ENCODE measurements at places on chromosomes 3 and 15.

DNA sequence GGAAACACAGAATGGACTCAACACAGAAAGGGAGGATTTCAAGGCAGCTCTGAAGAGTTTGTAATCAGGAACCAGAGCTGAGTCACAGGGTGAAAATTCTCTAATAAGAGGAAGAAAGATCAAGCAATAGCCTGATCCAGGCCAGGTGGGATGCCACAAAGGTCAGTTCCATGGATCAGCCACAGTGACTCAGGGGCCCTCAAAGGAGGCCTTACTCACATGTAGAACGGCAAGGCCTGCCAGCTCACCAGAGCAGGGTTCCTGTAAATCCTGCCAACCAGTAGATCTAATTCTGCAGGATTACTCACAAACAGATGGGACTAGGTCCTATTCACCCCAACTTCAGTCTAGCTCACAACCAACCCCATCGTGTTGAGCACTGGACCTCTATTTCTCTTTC, 78.3 kb upstream of the PPP2R3A start:
- peak; percentile 24 for DNase-seq

GRCh38 chr3:13294442-13295351, 125.4 kb downstream of the NUP210 start:
- no peak for DNase-seq

GRCh38 chr15:40660686-40661085, 34.3 kb upstream of the RAD51 start:
- DNase-seq: no peak

GRCh38 chr3:197463279-197463678, 92.5 kb downstream of the BDH1 start:
- peak; percentile 52 for DNase-seq

DNA sequence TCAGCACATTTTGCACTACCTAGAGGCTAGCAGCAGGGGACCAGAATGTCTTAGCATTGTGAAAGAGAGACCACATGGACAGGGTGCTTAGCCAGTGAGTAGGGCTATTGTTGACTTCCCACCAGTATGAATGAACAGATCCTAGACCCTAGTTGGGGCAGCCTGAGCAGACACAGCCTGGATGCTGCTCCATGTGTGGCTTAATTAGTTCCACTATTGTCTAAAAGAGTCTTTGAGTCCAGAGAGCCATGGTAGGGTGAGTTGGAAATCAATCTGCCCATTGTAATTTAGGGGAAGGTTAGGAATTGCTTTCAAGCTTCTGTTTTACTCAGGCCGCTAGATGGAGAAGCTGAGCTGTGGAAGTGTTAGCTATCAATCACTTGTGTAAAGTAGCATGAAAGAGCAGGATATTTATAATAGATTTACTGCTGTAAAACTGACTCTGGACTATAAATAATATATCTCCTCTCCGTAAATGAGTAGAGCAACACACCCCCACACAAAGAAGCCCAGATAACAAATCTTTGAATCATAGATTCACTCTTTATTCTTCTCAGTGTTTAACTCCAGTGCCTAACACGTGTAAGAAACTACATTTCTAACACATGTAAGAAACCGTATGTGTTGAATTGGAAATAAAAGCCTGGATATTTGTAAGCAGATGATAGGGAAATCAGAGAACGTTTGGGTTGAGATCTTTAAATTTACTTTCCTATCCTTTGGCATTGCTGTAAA, 4.1 kb upstream of the GCSAM start:
- DNase-seq: peak; percentile 31

- no peak for DNase-seq
Measured at GRCh38 chr3:4993276-4994143, 14.3 kb downstream of the BHLHE40 start.

DNA sequence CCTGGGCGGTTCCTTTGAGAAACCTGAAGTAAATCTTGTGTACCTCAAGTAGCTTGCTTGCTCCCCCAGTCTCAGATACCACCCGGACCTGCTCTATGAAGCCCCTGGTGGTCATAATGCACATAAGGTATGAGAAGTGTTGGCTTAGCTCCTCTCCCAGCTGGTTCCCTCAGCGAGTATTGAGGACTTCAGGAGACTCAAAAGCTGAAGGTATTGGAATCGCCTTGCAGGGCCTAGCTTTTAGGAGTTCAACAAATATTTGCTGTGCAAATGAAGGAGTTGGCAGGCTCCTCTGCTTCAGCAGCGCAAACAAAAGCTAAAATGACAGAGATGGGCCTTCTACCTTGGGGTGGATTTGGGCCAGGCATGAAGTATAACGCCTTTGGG, 1.7 kb downstream of the CMTM8 start:
- no peak for DNase-seq

GRCh38 chr15:52462806-52463360, 65.8 kb downstream of the MYO5A start:
- DNase-seq: no peak

- no peak for DNase-seq
Measured at GRCh38 chr15:65987100-65987499, 117.8 kb downstream of the RAB11A start.

DNA sequence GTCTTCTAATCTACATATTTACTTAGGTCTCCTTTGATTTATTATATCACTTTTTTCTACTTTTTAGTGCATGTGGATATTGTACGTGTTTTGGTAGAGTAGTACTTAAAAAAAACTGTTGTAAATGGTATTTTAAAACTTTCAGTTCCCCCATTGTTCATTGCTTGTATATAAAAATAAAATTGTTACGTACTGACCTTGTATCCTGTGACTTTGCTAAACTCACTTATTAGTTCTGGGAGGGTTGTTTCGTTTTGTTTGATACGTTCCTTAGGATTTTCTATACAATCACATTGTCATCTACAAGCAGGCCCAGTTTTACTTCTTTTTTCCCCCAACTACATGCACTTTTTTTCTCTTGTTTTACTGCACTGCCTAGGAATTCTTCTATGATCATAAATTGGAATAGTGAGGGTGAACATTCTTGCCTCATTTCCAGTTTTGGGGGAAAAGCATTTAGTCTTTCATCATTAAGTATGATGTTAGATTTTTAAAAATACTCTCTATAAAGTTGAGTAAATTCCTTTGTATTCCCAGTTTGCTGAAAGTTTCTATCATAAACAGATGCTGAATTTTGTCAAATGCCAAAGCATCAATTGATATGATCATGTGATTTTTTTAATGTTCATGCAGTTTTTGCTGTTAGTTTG, 33.5 kb upstream of the ACKR4 start:
- peak; percentile 37 for DNase-seq

- DNase-seq: no peak
Measured at GRCh38 chr3:187952849-187953248, 201.1 kb upstream of the LPP start.

- peak; percentile 93 for DNase-seq
Measured at GRCh38 chr3:120855665-120856437, 52.2 kb upstream of the STXBP5L start.

DNA sequence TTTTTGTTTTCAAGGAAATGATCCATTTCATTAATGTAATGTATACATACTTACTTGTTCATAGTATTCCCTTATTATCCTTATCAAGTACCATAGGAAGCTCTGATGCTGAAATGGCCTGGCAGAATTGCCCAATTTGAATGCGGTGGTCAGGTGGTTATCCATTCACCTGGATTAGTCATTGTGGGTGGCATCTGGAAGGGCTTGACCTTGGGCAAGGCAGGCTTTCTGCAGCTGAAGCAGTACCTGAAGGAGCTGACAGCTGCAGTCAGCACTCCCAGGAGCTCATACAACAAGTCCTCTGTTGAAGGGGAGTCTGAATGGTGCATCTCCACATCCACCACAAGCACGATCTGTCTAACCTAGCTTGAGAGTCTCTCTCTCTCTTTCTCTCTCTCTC, 12.2 kb upstream of the IQCF5 start:
- no peak for DNase-seq

GRCh38 chr3:195903950-195904290, 4.4 kb downstream of the TNK2 start:
- DNase-seq: no peak

DNA sequence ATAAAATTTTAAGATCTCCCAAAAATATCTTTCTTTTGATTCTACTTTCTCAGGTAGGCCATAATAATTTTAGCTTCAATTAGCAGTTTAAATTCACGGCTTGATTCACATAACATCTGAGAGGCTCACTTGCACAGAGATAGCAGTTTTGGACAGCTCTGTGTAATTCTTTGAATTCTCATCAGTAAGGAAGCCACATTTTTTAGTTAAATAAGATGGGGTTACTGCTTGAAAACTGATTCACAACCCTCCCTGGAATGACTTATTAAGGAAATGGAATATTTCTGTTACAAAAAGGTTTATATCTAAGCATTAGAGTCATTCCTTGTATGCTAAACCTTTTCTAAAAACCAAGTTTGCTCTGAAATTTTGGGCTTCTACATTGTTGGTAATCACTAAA, 212.7 kb downstream of the ALCAM start:
- DNase-seq: peak; percentile 31

- no peak for DNase-seq
Measured at GRCh38 chr3:34024447-34025240, 226.2 kb downstream of the PDCD6IP start.

GRCh38 chr15:34708422-34708821, 46.4 kb downstream of the GJD2 start:
- peak; percentile 66 for DNase-seq

- peak; percentile 30 for DNase-seq
Measured at GRCh38 chr3:43296565-43296964, 10.2 kb downstream of the SNRK start.

- DNase-seq: no peak
Measured at GRCh38 chr15:31049682-31050615, 51.6 kb downstream of the TRPM1 start.

DNA sequence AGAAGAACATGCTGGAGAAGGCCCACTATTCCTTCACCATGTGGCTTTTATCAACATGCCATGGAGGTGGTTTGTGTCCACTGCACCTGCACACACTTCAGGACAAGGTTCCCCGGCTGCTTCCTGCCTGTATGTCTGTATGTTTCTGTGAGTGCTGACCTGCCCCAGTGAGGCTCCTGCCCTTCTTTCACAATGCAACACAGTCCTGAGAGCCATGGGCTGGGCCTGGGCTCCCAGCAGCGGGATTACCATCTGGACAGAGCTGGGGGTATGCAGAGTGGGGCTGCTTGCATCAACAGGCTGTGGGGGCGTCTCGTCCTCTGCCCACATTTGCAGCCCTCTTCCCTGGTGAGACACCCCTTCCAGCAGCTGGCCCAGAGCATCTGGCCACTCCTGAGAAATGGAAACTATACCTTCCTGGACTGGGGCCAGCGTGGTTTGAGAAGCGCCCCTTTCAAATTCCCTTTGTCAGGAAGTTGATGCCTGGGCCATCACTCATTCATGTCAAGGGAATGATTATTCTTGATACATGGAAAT, 29.3 kb upstream of the C15orf39 start:
- no peak for DNase-seq

DNA sequence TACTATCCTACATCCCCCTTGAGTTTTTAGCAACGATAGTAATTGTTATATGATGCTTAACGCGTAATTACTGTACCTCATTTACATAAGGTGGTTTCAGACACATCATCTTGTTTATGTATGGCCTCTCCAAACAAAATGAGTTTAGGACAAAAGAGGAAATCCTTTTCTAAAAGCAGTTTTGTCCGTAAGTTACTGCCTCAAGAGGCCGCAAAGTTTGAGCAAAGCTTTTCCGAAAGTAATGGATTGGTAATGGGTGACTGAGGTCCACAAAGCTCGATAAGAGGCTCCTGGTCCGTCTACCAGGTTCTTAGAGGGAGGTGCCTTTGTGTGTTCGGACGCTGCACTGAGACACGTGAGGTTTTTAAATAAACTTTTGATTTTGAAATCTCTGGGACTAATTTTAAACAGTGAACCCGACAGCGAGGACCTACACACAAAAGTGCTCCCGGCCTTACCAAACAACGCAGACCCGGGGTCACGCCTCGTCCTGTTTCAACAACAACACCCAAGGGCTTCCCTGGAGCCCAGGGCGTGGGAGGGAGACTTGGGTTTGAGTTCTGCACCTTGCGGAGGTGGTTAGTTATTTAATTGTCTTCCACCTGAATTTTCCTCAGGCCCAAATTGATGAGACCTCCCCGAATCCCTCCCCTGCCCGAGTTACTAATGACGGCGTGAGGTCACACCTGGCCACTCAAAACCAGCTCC, 456 bp upstream of the C15orf61 start:
- peak; percentile 24 for DNase-seq

- DNase-seq: no peak
Measured at GRCh38 chr3:73791356-73791755, 166.6 kb upstream of the PDZRN3 start.

DNA sequence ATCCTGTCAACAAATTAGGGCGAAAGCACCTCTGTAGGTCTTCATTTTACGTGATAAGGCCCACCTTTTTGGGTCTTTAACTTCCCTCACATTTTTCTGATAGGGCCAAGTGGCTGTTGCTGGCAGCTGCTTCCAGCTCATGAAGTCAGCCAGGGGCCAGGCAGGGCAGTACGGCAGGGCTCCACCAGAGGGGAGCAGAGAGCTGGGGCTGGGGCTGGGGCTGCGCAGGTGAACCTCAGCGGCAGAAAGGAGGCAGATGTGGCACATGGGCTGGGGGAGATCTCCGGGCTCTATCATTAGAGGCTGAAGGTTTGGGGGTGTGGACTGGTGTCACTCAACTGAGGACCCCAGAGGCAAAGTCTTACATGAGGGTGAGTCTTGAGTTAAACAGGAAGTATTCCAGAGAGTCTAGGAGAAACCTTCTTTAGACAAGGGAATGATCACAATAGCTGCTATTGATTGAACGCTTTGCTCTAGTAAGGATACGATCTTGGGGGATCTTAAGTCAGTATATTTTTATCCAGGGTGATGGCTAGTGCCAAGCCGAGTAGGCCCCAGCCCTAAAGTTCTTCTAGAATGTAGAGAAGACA, 62.8 kb upstream of the MEX3B start:
- DNase-seq: peak; percentile 83

DNA sequence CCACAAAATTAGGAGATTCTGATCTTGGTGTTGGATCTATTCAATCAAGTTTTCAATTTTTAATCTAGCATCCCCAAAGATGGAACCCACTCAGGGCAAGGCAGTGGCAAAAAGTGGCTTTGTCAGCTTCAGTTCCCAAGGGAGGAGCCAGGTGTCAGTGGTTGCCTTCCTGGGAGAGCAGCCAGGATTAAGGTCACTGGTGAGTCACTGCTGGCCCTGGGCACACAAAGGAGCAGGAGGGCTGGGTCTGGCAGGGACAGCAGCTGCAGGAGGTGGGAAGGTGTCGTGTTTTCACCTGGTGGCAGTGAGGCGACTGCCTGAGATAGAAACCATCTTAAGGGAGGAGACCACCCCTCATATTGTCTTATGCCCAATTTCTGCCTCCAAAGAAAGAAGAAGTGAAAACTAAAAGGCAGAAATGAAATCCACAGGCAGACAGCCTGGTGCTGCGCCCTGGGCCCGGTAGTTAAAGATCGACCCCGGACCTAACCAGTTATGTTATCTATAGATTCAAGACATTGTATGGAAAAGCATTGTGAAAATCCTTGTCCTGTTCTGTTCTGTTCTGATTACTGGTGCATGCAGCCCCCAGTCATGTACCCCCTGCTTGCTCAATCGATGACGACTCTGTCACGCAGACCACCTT, 5.9 kb upstream of the KLHL25 start:
- peak; percentile 42 for DNase-seq

DNA sequence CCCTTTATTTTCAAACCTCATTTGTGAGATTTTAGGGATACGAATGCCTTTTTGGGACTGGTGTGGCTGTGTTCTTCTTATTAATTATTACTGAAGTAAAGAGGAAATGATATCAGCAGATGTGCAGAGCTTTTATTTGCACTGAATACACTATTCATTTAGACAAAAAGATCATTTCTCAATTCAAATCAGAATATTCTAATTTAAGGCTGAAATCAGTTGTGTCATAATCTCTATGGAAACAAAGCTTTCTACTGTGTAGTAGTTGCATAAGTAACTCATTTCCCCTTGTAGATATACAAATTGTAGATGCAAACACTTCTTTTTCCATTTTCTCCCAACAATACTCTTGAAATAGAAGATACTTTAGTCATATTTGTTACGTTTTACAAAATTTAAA, 56.0 kb downstream of the PDE8A start:
- DNase-seq: no peak
